ENCODE measurements at places on chromosomes 12 and 14.

- no peak for DNase-seq
Observed at GRCh38 chr12:113197518-113198077, 12.1 kb downstream of the RITA1 start.

DNA sequence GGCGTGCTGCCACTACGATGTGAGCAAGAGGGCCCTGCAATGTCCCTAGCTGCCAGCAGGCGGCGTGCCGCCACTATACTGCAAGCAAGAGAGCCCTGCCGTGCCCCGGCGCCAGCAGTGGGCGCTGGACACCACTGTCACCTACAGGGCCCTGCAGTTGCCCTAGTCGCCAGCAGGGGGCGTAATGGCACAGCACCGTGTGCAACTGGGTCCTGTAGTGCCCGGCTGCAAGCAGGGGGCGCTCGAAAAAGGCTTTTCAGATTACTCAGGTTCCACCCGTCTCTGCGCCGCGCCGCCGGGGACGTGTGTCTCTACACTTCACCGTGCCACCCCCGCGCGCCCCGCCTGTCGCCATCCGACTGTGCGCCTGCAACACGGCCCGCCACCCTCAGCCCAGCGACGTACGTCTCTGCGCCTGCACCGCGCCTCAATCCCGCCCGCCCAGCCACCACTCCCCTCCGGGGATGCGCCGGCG lies 1356.9 kb downstream of the TMEM121 start:
- DNase-seq = no peak

- no peak for DNase-seq
Observed at GRCh38 chr14:89096946-89097345, 272.5 kb downstream of the TTC8 start.

GRCh38 chr14:91289464-91289863 lies 45.0 kb upstream of the GPR68 start:
- no peak for DNase-seq

DNA sequence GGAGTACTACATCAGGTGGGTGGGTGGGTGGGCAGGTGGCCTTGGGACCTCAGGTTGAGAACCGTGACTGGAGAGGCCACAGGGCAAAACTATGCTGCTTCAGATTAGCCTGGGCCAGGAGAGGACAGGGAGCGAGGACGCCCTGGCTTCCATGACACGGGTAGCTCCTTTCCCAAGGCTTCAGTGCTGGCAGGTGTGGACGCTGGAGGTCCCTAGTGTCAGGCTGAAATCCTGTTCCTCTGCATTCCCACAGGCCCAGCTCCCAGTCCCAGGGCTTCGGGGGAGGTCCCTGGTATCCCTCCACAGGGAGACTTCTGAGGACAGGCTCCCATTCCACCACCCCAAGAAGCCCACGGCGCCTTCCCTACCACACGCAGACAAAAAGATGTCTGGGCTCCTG lies 31.6 kb downstream of the CCDC92 start:
- DNase-seq = no peak

- no peak for DNase-seq
Observed at GRCh38 chr12:121801595-121802484, 2.0 kb upstream of the SETD1B start.

DNA sequence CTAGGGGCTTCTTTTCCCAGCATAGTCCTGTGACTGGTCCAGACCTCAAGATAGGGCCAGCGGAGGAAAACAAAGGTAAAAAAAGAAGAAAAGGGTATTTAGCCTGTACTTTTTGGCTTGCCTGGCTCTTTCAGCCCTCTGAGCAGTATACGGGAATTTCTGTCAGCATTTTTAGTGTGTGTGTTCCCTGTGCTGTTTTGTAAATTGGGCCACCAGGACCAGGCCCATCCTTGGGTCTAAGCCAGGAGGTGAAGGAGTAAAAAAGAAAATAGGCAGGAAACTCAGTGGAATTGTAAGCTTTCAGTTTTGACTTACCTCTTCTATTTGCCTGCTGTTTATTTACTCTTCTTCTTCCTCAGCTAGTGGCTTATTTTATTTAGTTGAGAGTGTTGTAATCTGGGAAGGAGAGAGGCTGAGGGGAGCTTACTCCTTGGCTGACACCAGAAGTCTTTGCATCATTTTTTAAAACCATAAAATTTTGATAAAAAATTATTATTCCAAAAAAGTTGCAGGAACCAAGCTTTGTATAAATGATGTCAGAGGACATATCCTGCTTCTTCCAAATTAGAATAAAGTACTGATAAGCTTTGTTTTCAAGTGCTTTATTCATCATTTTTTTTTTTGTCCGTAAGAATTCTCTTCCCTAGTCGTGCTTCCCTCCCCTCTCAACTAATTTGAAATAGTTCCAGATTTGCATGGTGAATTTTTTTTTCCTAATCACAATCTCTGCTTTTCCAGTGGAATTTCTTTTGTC lies 63.7 kb downstream of the DIP2B start:
- DNase-seq = no peak

DNA sequence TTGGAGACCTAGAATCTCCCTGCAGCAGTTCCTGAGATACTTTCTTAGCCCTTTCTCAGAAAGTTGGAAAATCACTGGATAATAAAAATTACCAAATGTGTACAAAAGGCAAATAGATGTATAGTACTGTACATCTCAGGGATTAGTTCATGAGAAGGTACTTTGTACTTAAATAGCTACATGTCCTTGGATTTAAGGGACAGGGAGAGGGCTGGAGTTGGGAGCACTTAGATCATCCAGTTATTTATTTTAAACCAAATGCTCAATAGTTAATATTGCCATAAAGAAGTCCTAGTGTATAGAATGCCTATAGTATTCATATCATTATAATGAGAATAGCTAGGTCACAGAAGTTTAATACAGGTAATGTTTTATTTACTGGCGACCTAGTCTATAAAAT lies 13.4 kb downstream of the CDKN3 start:
- DNase-seq = no peak

DNA sequence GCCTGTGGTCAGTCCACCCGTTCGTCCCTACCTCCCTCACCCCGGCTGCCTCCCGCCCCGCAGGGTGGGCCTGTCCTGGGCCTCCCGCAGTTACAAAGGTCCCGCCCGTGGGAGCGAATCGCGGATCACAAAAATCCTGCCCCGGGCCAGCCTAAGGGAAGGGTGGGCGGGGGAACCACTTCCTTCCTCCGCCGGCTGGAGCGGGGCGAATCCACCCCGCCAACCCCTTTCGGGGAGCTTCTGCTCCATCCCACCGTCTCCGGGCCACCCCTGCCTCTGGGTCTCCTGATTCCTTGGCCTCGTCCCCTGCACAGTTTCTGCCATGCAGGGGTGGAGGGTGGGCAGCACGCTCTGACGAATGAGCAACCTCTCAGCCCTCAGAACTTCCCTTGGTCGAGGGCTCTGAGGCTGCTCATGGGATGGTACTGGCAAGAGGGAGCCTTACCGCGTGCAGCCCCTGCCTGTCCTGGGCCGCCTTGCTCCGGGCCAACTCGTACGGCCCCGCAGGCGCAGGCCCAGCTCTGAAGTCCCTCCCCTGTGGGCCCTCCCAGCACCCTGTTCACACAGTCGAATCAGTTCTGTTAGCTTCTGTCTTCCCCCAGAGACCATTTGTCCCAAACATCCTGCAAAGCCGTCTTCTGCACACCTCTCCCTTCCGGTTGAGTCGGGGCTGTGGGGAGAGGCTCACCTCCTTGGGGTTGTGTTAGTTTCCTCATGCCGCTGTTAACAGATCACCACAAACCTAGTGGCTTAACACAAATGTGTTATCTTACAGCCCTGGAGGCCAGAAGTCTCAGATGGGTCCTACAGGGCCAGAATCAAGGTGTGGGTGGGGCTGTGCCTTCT lies 589 bp upstream of the HVCN1 start:
- DNase-seq = no peak

DNA sequence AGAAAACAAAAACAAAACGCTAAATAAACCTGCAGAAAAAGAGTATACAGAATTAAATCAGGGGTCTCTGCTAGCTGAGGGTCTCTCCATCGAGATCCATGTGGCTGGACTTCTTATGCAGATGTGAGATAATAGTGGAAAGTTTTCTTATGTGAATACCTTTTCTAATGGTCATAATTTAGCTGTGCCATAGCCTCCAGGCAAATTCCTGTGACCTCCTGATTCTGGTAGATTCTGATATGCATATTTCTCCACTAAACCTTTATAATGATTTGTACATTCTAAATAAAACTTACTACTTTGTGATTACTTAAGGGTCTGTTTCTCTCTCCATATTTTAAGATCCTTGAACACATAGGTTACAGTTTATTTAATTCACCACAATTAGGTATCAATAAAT lies 1002.6 kb downstream of the GALC start:
- no peak for DNase-seq

GRCh38 chr12:104516821-104517220 lies 60.1 kb downstream of the CHST11 start:
- no peak for DNase-seq

DNA sequence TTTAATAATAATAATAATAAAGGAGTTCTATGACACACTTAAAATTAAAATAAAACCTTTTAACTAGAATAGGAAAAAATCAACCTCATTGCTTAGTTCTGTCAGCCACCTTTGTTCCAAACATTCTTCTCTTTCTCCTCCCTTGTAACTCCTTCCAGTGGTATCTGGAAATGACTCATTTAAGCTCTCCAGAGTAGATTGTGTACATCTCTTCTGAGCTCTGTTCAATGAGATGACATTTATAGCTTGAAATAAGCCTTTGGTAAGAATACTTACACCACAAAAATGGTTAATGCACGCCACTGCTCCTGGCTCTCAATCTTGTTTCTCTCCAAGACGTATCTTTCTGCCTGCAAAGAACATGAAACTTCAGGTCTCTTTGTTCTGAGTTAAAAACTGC lies 70.3 kb downstream of the STAB2 start:
- no peak for DNase-seq

DNA sequence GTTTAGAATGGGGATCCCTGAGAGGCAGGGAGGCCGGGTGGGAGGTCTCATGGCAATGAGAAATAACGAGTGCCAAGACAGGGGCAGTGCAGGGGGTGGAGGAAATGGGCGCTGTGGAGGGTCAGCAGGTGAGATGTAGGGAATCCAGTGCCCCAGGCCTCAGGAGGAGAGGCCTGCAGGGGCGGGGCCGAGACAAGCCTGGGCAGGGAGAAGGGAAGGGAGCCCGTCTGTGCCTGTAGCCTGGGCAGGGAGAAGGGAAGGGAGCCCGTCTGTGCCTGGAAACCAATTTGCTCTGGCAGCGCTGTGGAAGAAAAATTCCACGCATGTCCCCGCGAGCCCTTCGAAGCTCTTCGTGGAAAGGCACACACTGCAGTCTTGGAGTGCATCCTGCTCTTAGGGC lies 10.6 kb upstream of the NCOR2 start:
- no peak for DNase-seq

DNA sequence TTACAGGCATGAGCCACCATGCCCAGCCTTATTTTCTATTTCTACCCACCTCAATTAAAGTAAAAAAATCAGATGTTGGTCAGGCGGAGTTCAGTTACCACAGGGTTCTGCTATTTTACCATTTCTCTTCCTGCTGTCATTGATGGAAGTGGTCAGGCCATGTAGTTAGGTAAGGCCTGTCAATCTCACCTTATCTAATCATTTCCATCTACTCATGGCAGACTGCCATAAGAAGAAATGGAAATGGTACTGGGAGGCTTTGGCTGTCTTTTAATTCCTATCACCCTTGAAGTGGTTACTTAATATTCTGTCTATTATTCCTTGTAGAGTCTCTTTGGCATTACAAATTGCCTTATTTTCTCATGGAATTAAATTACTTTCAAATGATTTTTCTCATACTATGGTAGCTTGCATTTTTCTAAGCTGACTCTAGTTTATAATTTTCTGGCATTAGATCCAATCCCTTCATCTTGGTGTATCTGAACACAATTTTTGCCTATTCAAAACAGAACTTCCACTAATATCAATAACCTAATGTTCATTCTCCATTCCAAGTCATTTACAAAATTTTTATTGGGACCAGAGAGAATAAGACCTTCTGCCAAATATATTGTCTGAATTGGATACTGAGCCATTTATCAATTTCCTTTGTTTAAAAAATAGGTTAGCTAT lies 198.7 kb downstream of the DACT1 start:
- DNase-seq = no peak

- DNase-seq = no peak
Observed at GRCh38 chr12:52561880-52562449, 9.0 kb upstream of the KRT71 start.

- DNase-seq = no peak
Observed at GRCh38 chr12:53710091-53710490, 17.2 kb downstream of the CALCOCO1 start.

- no peak for DNase-seq
Observed at GRCh38 chr12:119047641-119048040, 66.3 kb downstream of the SRRM4 start.

GRCh38 chr14:22338917-22339715 lies 249.9 kb downstream of the DAD1 start:
- no peak for DNase-seq

GRCh38 chr14:67999290-67999689 lies 179.7 kb downstream of the RAD51B start:
- DNase-seq = no peak

DNA sequence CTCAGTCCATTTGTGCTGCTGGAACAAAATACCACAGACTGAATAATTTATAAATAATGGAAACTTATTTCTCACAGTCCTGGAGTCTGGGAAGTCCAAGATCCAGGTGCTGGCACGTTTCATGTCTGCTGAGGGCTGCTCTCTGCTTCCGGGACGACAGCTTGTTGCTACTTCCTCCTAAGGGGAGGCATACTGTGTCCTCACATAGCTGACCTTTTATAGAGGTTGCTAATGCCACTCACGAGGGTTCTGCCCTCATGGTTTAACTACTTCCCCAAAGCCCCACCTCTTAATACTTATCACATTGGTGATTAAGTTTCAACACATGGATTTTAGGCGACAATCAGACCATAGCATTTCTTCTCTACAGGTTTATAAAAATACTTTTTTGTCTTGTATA lies 411.1 kb downstream of the NRXN3 start:
- no peak for DNase-seq

GRCh38 chr14:61102549-61103466 lies 121.8 kb downstream of the SLC38A6 start:
- DNase-seq = no peak

GRCh38 chr12:57734591-57734990 lies 4.0 kb downstream of the AGAP2 start:
- no peak for DNase-seq

DNA sequence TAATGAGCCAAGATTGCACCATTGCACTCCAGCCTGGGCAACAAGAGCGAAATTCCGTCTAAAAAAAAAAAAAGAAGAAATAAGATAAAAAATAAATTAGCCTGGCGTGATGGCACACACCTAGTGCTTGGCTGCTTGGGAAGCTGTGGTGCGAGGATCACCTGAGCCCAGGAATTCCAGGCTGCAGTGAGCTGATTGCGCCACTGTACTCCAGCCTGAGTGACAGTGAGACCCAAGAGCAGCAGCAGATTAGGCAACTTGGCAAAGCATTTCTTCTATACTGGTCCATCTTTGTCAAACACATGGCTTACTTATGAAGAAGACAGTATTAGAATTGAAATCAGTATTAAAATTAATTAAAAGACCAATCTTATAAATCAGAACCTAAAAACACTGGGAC lies 6.3 kb downstream of the GON7 start:
- DNase-seq = no peak

DNA sequence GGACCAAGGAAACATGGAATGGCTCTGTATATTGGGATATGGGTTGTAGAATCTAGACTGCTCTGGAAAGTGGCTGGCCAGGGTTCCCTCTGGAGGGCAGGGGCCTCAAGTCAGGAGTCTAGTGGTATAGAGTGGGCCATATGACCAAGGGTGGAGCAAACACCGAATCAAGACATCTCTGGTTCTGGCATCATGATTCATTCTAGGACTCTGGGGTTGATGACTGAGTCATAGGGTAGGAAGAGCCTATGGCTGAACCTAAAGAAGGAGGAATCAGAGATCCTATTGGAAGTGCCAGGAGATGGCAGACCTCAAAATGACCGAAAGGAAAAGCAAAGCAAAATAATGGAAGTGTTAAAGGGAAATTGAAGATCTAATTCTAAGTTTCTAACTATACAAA lies 356.4 kb upstream of the PRICKLE1 start:
- no peak for DNase-seq
